ENCODE measurements at places on chromosomes 13 and 19. TPM values are rescaled to one million over a fixed set of nuclear protein-coding genes. Genes with fewer than 3 reads are reported as not detected.

The SLC35E1 gene
- total RNA-seq: 39.7 TPM

The ATP1A3 gene
- total RNA-seq: 4.0 TPM

The CYP2A7 gene
- total RNA-seq: not detected

The SIGLEC5 gene
- total RNA-seq: 0.52 TPM

The JAK3 gene
- 8.9 TPM for total RNA-seq

DNA sequence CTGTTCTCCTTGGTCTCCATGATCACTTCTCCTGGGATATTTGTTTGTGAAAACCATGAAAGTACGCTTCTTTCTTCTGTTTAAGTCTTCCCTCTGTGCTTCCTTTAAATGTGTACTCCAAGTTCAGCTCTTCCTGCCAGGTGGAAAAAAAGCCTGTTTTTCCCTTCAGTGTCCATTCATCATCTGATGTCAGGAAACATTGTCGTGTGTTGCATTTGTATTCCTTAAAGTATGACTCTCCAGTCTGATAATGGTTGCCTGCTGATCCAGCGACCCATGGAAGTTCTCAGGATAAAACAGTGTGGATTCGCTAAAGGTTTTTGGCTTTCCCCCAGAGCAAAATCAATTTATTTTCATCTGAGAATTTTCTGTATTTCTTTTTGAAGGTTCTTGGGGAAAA, 22.3 kb downstream of the SACS start:
- peak; percentile 34 for DNase-seq

- no peak for DNase-seq
Measured at GRCh38 chr13:34241332-34241731, 423.4 kb downstream of the RFC3 start.

DNA sequence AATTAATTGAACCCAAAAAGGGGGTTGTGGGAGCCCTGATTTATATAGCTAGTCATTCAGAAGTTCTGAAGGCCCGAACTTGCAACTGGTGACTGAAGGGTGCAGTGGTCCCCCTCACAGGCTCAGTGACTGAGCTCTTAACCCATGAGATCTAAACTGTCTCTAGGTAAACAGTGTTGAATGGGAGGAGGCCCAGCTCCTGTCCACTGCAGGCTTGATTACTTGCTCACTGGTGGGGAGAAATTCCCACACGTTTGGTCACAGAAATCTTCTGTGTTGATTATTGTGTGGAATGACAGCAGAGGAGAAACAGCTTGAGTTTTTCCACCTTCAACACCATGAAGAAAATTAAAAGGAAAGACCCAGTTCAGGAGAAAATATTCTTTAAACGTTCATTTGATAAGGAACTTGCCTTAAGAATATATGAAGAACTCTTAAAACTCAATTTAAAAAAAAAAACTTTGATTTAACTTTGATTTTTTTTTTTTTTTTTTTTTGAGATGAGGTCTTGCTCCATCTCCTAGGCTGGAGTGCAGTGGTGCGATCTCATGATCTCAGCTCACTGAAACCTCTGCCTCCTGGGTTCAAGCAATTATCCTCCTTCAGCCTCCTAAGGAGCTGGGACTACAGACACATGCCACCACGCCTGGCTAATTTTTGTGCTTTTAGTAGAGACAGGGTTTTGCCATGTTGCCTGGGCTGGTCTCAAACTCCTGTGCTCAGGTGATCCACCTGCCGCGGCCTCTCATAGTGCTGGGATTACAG, 249.3 kb downstream of the UQCRFS1 start:
- no peak for DNase-seq

DNA sequence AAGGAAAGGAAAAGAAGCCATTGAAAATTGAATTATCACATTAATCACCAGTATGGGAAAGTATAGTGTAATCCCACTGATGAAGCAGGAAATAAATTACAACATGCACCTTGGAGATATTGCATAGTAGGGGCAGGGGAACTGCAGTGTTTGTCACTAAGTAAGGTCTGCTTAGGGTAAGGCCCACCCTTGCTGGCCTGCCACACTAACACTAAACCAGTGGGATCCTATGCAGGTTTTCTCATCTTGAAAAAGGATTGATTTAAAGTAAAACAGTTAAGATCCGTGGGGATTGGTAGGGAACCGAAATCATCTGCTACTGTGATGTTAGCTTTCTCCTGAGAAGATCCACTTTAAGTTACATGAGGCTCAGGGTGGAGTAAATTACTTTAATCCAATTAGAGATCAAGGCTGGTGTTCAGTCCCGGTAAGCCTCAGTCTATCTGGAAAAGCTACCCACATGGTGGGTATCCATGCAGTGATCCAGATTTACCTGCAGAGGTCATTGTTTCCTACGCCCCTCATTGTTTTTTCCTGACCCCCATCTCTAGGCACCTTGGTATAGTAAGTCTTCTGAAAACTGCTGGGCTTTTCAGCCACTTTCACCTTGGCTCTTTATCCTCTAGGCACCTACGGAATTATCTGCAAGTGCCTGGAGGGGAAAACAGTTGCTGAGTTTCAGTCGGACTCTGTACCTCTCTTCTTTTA, 1014.9 kb upstream of the ATXN8OS start:
- DNase-seq: no peak

- no peak for DNase-seq
Measured at GRCh38 chr13:46567671-46568070, 14.7 kb downstream of the LRCH1 start.

DNA sequence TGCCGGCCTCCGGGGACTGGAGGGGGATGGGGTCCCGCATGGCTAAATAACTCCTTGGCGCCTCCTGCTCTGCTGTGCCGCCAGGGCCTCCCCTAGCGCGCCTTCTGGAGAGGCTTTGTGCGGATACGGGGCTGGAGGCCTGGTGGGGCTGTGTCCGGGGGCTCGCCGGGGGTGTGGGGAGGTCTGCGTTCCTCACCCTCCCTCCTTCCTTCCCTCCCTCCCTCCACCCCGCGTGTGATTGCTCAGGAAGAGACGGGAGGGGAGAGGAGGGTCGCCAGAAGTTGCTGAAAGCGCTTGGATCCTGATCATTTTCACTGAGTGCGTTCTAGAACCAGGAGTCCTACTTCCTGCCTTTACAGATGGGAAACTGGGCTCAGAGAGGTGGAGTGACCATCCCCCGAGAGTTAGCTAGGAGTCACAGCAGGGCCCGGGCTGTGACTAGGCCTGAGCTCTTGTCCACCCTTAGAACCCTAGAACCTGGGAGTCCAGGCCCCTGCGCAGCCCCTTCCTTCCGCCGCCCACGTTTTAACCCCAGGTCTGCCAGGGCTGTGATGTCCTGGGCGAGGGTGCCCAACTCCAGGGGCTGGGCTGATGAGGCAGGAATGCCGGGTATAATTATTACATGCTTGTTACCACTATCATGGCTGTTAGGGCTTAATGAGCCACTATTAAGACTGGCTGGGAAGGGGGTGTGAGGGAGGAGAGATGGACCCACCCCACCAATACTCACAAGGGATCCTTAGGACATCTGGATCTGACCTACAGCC, 782 bp upstream of the JUND start:
- DNase-seq: peak; percentile 98

DNA sequence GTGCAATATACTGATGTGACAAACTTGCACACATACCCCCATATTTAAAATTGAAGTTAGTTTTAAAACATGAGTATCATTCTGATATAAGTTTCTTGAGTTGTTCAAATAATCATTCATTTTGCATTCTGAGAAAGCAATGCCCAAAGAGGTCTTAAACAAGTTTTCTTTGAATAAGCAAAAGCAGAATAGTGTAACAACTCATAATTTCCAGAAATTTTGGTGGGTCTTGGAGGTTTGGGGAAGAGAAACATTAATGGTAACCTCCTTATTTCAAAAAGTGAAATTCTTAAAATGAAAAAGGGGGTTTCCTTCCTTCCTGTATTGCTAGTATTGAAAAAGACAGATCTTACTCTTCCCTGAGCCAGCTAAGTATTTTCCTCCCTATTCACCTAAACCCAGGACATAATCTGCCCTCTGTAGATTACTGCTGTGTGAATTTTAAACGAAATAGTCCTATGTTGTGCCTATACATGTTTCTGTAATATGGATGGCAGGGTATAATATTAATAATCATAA, 30.4 kb downstream of the SLC25A15 start:
- DNase-seq: no peak

- DNase-seq: no peak
Measured at GRCh38 chr13:99251921-99252320, 6.3 kb downstream of the GPR18 start.

GRCh38 chr19:4295972-4296771, 6.0 kb downstream of the TMIGD2 start:
- DNase-seq: no peak

Measured in esophagus muscularis mucosa (tissue), 4 donors.